ENCODE measurements at places on chromosomes 11 and 22. TPM values are rescaled to one million over a fixed set of nuclear protein-coding genes. Genes with fewer than 3 reads are reported as not detected.

DNA sequence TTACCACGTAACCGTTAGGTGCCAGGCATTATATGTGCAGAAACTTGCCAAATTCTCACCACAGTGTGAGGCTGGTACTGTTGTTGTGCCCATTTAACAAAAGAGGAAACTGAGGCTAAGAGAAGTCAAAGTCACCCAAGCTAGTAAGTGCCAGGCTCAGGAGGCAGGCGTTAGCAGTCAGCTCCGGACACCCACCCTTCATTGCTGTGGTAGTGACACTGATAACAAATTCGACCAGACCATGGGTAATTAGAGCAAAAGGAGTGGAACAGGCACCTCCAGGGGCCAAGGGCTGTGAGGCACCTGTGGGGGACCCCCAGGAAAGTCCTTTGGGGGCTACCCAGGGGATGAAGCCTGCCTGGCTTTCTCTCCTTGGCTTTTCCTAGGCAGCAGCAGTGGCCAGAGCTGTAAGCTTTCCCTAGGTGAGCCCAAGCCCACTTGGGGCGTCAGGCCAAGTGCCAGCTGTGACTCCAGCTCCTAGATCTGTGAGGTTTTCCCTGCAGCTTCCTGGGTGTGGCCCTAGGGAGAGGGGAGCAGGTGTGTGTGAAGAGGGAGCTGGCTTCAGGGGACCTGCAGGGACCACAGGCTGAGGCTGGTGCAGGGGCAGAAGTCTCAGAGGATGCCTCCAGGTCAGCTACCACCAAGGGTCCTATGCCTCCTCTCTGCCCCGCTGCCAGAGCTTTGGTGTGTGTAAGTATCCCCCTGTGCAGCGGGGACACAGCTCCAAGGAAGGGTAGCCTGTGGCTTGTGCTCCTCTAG is 19.7 kb upstream of the ALX4 start:
- DNase-seq: no peak

GRCh38 chr22:50544078-50544745 is 1.5 kb upstream of the KLHDC7B start:
- peak; percentile 68 for DNase-seq

GRCh38 chr11:63910675-63911074 is 6.3 kb downstream of the RCOR2 start:
- DNase-seq: no peak

GRCh38 chr11:93000511-93001476 is 31.3 kb downstream of the MTNR1B start:
- no peak for DNase-seq

- no peak for DNase-seq
Observed at GRCh38 chr22:22167791-22168189, 76.8 kb upstream of the VPREB1 start.

GRCh38 chr11:19820100-19820499 is 107.5 kb downstream of the NAV2 start:
- DNase-seq: no peak

DNA sequence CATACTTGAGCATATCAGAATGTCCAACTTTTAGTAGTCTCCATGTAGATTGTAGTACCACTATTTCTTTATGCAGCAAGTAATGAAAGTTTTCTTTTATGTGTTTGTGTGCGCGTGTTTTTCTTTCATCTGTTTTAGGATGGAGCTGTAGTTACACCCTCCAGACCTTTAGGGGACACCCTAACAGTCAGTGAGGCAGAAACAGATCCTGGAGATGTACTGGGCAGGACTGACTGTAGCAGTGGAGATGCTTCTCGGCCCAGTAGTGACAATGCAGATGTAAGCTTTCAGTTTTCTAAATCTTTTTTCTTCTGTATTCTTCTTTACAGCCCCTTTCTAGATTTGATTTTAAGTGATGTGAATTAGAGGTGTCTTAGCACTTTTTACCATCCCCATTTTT is 79.9 kb upstream of the GRIK4 start:
- no peak for DNase-seq

DNA sequence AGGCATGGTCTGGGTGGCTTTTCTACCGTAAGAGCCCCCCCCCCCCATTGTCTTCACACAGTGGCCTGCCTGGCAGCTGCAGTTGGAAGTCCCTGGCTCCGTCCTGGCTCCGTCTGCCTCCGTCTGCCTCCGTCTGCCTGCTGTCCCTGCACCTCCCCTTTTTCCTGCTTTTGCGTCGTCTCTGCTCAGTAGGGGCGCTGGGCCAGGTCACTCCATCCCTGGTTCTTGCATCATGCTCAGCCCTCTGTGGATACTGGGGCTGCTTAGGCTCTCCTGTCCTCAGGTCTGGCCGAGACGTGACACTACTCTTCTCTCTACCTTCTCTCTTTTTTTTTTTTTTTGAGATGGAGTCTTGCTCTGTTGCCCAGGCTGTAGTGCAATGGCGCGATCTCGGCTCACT is 27.8 kb downstream of the AP2A2 start:
- DNase-seq: no peak

GRCh38 chr11:18844753-18845367 is 53.3 kb upstream of the PTPN5 start:
- DNase-seq: no peak

DNA sequence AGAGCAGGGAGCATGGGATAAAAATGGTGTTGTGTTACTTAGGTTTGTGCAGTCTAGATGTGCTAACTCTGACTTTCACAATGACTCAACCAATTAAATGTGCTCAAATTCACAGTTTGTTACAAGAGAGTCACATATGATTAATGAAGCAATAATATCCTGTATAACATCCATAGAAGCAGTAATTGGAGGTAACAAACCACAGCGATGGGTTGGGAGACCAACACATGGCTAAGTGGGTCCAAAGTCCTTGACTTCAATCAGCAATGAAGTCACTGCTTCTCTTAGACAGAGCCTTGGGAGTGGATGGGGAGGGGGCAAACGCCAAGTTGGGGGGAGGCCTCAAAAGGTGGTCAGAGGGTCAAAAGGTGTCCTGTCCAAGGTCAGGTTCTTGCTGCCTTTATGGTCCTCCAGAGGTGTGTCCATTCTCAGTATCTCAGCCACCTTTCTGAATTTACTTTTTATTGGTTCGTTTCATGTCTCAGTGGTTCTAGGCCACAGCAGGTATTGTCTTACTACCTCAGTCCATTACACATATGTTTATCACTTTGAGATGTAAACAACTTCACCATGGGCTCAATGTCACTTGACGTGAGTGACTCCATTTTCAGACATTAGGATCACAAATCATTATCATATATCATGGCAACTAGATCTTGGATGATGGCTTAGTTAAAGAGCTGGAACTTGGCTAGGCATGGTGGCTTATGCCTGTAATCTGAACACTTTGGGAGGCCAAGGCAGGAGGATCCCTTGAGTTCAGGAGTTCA is 32.4 kb downstream of the SLN start:
- no peak for DNase-seq

- no peak for DNase-seq
Observed at GRCh38 chr11:87254562-87254961, 216.8 kb downstream of the TMEM135 start.

- DNase-seq: no peak
Observed at GRCh38 chr11:94924612-94925011, 48.7 kb downstream of the CWC15 start.

The NXPE1 gene
- total RNA-seq: not detected

The C22orf31 gene
- not detected for total RNA-seq

The RASGRP2 gene
- 24.3 TPM for total RNA-seq

The PLAAT2 gene
- 0.35 TPM for total RNA-seq

The MOGAT2 gene
- 0.35 TPM for total RNA-seq
